ENCODE measurements at places on chromosomes 2 and 18. TPM values are rescaled to one million over a fixed set of nuclear protein-coding genes. Genes with fewer than 3 reads are reported as not detected.

GRCh38 chr2:241724259-241724974, 10.0 kb upstream of the D2HGDH start:
- DNase-seq: peak; percentile 27

LDAH gene
- total RNA-seq: 16.7 TPM

TFCP2L1 gene
- not detected for total RNA-seq

GRCh38 chr2:65357959-65358294, 74.5 kb downstream of the SPRED2 start:
- no peak for DNase-seq

GRCh38 chr18:76621782-76622495, 126.9 kb upstream of the ZNF516 start:
- DNase-seq: no peak

GRCh38 chr2:235900631-235901030, 267.6 kb downstream of the GBX2 start:
- DNase-seq: no peak

LBX2 gene
- not detected for total RNA-seq

EPB41L3 gene
- total RNA-seq: 1.4 TPM

CREG2 gene
- not detected for total RNA-seq

GRCh38 chr2:210536973-210537650, 19.3 kb upstream of the CPS1 start:
- no peak for DNase-seq

DNA sequence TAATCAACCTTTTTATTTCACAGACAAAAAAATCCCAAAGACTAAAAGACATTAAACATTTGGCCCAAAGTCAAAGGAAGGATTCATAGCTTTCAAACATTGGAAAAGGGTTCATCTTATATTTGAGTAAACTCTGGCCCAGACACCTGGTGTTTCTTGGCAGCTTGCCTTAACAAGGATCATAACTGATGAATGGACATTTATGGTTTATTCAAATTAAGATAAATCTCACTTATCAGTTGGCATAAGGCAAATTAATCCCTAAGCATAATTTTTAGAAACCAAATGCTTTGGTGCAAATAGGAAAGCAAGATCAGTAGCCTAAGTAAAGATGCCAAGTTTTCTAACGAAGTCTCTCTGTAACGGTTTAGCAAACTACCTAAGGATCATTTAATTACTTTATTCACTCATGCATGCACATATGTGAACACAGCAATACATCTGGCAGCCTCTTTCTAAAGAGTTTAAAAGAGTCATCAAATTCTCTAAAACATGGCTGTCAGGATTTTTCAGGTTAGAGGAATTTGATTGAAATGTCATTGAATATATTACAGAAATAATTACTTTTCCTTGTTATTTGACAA, 323.4 kb upstream of the RBMS1 start:
- DNase-seq: no peak

- no peak for DNase-seq
Measured at GRCh38 chr2:237326266-237327171, 87.4 kb downstream of the COL6A3 start.

REG3G gene
- not detected for total RNA-seq

CDCA7 gene
- 0.49 TPM for total RNA-seq

DNA sequence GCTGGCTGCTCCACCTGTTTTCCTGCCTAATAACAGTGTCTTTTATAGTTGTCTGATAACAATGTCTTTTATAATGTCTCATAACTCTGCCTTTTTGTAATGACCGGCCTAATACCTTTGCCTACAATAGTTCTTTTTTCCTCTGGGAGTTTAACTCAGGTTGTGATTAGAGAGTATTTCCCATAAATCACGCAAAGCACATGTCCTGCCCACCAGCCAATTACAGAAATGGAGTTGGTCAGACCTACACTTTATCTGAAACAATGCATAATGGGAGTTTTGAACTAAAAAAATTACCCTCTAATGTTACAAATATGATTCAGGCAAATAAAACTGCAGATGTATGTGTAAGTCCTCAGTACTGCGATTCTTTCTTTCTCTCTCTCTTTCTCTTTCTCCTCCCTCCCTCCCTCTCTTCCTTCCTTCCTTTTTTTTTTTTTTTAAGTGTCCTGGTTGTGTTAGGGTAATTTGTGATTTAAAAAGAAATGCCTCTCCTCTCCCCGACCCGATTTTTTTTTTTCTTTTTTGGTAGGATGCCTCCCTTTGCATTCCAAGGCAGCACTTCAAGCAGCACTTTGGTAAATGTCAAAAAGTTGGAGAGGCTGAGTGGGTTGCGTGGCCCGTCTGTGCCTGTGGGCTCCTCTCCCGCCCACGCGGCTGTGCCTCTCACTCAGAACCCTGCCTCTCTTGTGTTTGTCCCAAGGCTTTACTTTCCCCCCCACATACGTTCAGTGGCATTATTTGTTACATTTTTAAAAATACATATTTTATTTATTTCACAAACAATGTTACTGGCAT, 147.3 kb downstream of the AGAP1 start:
- no peak for DNase-seq

NAT8 gene
- not detected for total RNA-seq

DNA sequence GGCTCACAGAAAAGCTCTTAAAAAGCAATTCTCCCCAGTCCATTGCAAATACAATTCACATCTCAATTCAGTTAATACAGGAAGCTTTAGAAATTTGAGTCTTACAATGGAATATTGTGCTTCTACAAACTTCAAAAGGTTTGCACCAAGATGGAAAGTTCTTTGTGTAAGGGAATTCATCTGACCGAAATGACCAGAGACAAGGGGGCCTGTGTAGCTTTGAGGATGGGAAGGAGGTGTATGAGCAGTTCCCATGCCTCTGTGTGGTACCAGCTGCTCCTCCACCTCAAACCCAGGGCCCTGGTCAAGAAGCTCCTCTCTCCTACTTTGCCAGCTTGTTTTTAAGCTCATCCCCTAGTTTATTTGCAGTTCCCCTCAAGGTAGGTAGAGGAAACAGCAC, 312.8 kb upstream of the PKDCC start:
- DNase-seq: no peak

POTEE gene
- total RNA-seq: 0.11 TPM

DNA sequence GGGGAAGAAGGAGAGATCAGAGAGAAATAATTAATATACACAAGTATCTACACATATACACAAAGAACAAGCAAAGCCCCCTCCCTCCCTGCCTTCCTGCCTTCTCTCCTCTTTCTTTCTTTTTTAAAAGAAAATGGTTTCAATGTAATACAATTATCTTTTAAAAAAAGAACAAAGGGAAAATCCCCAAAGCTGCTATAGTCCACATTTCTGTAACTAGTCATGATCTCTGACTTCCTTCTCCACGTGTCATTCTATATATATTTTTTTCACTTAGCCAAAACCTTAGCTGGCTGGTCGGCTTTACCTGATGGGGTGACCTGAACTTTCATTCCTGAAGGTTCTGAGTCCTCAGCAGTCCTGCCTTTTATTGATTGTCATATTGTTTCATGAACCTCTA, 44.3 kb downstream of the MAP3K20 start:
- no peak for DNase-seq

GRCh38 chr2:88627856-88628570, 749 bp upstream of the EIF2AK3 start:
- DNase-seq: no peak

Measured in naive thymus-derived CD8-positive, alpha-beta T cell (primary cell).